ENCODE measurements at places on chromosomes 4 and X. TPM values are rescaled to one million over a fixed set of nuclear protein-coding genes. Genes with fewer than 3 reads are reported as not detected.
A peak's percentile ranks its signal among the peaks of the same experiment; 100 is the strongest.

FBXL5 gene
- total RNA-seq = 53.4 TPM

PAGE4 gene
- not detected for total RNA-seq

DNA sequence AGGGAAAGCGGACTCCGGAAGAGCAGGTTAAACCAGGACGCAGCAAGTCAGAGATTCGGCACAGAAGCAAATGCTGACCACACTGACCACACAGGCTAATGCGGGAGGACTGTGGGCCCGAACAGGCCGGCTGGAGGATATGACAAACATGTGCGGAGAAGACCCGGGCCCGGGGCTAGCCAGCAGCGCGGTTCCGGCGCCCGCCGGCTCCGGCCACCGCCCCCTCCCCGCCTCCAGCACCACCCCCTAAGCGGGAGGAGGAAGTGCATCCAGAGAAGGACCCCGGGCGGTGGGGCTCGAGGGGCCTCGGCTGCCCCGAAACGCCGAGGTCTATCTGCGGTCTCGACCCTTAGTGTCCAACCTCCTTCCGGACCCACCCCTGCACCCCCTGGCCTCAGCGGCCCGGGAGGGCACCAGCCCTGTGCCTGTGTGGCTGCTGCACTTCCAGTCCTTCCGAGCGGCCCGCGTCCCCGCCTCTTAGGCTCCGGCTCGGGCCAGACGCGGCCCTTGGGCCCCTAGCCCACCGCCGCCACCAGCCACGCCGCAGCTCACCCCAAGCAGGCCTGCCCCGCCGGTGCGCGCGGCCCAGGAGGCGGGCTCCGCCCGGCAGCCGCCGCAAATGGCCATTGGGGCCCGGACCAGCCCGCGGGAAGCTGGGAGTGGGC lies 2.1 kb downstream of the ELOVL6 start:
- H3K27me3 ChIP-seq = peaks cover 2% of the 10 kb centered on the region
- peaks cover 6% of the 10 kb centered on the region for H3K36me3 ChIP-seq
- peak; percentile 79 for DNase-seq
- peak overlapping the region; percentile 94 for H3K4me3 ChIP-seq
- H3K27ac ChIP-seq = peak overlapping the region; percentile 98
- H3K4me1 ChIP-seq = peaks cover 23% of the 10 kb centered on the region

GRCh38 chrX:53374222-53374820 lies 48.1 kb downstream of the SMC1A start:
- peaks cover 2% of the 10 kb centered on the region for H3K27me3 ChIP-seq
- H3K4me1 ChIP-seq = peaks cover 3% of the 10 kb centered on the region
- H3K27ac ChIP-seq = no peak overlapping the region

DNA sequence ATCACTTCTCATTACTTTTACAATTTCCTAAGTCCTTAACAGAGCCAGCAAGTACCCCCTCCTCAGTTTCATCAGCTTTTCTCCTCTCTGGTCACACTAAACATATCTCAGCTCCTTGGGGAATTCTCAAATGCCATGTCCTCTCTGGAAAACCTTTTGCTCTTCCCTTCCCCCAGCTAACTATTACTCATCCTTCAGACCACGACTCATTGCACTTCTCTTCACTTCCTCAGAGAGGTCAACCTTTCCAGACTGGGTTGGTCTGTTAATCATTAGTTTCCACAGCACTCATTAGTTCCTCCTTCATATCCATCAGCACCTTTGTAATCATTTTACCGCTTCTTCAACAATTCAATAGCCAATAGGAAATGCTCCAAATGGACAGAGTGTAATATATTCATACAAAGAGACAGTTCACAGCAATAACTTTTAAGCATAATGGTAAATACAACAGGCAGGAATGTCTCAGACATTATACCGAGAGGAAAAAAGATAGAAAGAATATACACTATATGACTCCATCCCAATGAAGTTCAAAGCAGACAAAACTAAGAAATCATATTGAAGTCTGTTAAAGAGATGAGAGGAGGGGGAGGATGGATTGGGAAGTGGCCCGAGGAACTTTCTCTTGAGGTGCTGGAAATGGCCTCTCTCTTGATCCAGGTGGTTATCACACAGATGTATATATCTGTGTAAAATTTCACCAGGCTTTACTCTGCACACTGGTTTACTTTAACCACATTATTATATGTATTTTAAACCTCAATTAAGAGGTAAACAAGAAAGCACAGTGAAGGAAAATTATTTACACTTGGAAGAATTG lies 39.6 kb downstream of the DDX60L start:
- H3K27ac ChIP-seq = no peak overlapping the region
- H3K4me3 ChIP-seq = no peak overlapping the region
- H3K4me1 ChIP-seq = peaks cover 8% of the 10 kb centered on the region
- no peaks in the 10 kb centered on the region for H3K27me3 ChIP-seq
- no peak for DNase-seq
- peaks cover 40% of the 10 kb centered on the region for H3K36me3 ChIP-seq

DNA sequence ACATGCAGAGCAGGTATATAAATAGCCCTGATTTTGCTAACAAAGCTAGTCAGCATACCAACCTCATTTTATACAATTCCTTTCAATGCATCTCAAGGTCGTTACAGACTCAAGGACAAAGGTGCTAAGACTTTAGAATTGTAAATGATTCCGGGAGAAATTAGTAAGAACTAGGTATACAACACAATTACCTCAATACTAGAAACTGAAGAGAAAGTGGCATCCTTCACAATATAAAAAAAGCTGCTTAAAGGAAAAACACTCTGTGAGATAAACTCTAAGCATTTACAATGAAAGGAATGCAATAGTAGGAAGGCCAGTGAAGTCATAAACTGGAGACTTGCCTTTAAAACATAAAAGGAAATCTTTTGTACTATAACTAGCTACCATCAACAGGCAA lies 11.9 kb downstream of the TNMD start:
- no peak for DNase-seq
- H3K27me3 ChIP-seq = peaks cover 6% of the 10 kb centered on the region
- no peaks in the 10 kb centered on the region for H3K36me3 ChIP-seq
- no peaks in the 10 kb centered on the region for H3K4me1 ChIP-seq
- H3K4me3 ChIP-seq = no peak overlapping the region

- peak within 1 kb of the TSS; percentile 93 for H3K27ac ChIP-seq
- peak; percentile 76 for DNase-seq
- H3K4me1 ChIP-seq = peaks cover 12% of the 10 kb centered on the region
- H3K36me3 ChIP-seq = peaks cover 11% of the 10 kb centered on the region
- peak within 1 kb of the TSS; percentile 88 for H3K4me3 ChIP-seq
These were observed at the start of gene TMLHE for GRCh38 chrX:155612312-155613224. TSS of gene TMLHE (minus strand) at chrX:155612952. CDS start at chrX:155545276, 67,676 bp downstream.

DNA sequence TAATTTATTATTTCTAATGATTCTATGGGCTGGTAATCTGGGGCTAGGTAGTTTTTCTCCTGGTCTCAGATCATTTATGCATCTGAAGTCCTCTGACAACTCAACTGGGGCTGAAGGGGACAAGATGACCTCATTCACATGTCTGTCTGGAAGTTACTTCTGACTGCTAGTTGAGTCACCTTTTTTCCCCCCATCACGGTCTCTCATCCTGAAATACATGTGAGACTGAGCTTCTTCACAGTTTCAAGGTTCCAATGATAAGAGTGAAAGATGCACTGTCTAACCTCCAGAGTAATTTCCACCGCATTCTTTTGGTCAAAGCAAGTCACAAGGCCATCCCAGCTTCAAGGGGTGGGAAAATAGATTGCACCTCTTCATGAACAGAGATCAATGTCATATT lies 356.7 kb upstream of the RPS6KA3 start:
- no peaks in the 10 kb centered on the region for H3K36me3 ChIP-seq
- no peak for DNase-seq
- no peak overlapping the region for H3K4me3 ChIP-seq

Data from activated naive CD8-positive, alpha-beta T cell treated with anti-CD3 and anti-CD28 coated beads, Interleukin-2, amount 10 ng/mL, durations not matched to agents 7 days and 5 days (primary cell).